ENCODE measurements at places on chromosomes 2 and 18.

GRCh38 chr18:9017905-9018227 lies 84.6 kb upstream of the NDUFV2 start:
- DNase-seq, result no peak

GRCh38 chr2:125581557-125581956 lies 1074.4 kb upstream of the GYPC start:
- no peak for DNase-seq

- no peak for DNase-seq
These were observed 41.5 kb downstream of the TANC1 start for GRCh38 chr2:159009940-159010339.

GRCh38 chr2:100812116-100812515 lies 7.8 kb upstream of the NPAS2 start:
- DNase-seq, result no peak

DNA sequence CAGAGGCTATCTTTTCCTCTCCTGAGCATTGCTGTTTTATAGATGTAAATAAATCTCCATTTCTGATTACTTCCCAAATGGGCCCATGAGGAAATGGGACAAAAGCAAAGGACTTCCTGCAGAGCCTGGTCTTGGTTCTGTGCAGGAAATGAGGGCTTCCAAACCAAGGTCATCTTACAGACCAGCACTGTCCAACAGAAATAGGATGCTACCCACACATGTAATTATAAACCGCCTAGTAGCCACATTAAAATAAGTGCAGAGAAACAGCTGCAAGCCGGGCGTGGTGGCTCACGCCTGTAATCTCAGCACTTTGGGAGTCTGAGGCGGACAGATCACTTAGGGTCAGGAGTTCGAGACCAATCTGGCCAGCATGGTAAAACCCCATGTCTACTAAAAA lies 6.2 kb downstream of the TTL start:
- DNase-seq, result no peak

Measured in stimulated activated CD8-positive, alpha-beta memory T cell treated with anti-CD3 and anti-CD28 coated beads, Interleukin-2, amount 100 ng/mL, for 1 hour (primary cell).